Endodermal cell (in vitro differentiated cells): ENCODE measurements at places on chromosomes 1 and 21.

- peaks cover 4% of the 10 kb centered on the region for H3K36me3 ChIP-seq
- H3K27me3 ChIP-seq = no peaks in the 10 kb centered on the region
- no peaks in the 10 kb centered on the region for H3K4me1 ChIP-seq
Measured at GRCh38 chr1:217586586-217586985, 44.3 kb downstream of the GPATCH2 start.

GRCh38 chr1:63557365-63557987 lies 34.2 kb downstream of the EFCAB7 start:
- H3K27me3 ChIP-seq = no peaks in the 10 kb centered on the region
- DNase-seq = peak; percentile 85
- no peak overlapping the region for H3K27ac ChIP-seq
- H3K36me3 ChIP-seq = no peaks in the 10 kb centered on the region
- H3K4me3 ChIP-seq = no peak overlapping the region

DNA sequence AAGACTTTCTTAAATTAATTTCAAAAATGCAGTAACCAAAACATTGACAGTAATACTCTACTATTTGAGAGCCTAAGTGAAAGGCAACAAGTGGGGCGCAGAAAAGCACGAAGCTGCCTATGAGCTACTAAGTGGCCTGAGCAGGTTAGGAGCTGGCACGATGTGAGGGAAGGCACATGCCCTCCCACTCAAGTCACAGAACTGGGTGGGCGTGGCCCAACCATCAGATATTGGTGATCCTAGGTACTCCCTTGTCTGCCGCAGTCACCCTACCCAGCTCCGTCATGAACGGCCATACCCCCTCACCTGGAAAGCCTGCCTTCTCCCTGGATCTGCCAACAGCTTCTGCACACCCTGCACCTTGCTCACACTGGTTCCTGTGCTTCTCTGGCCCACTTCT lies 40.8 kb downstream of the SSBP3 start:
- H3K27ac ChIP-seq = no peak overlapping the region
- no peaks in the 10 kb centered on the region for H3K27me3 ChIP-seq
- DNase-seq = no peak
- no peak overlapping the region for H3K4me3 ChIP-seq

DNA sequence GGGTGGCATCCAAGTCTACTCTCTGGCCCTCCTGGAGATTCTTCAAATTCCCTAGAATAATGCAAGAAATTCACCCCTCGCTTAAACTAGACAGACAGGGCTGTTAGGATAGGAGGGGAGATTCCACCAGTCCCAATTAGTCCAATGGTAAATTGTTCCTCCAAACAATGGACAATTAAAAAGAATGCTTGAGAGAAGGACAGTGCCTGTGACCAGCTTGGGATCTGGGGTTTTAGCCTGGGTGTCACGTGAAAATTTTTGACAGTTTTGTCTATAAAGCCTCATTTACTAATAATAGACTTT lies 177.7 kb upstream of the RAB4A start:
- peak overlapping the region; percentile 16 for H3K4me3 ChIP-seq
- peaks cover 10% of the 10 kb centered on the region for H3K4me1 ChIP-seq
- no peak overlapping the region for H3K27ac ChIP-seq
- no peaks in the 10 kb centered on the region for H3K36me3 ChIP-seq
- no peaks in the 10 kb centered on the region for H3K27me3 ChIP-seq
- no peak for DNase-seq

DNA sequence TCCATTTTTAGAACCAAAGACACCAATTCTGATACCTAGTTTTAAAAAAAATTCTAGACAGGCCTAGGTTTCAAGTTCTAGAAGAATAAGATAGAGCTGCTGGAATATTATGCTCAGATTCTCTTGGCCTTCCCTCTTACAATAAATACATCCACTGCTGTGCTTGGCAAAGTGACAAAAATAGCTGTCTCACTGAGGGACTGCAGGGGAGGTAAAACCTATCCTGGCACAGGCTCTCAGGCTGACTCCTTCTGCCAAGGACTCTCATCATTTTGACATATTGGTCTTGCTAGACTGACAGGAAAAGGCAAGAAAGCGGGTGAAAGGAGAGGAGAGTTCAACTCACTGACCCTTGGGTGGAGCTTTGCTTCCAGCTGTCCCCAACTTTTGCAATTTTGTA lies 197.0 kb upstream of the LHX8 start:
- H3K36me3 ChIP-seq = no peaks in the 10 kb centered on the region
- H3K4me1 ChIP-seq = no peaks in the 10 kb centered on the region
- DNase-seq = no peak
- H3K27ac ChIP-seq = no peak overlapping the region
- no peak overlapping the region for H3K4me3 ChIP-seq
